NCI-H1930 (cell line): ENCODE measurements at places on chromosomes 6 and 20.
A peak's percentile ranks its signal among the peaks of the same experiment; 100 is the strongest.

GRCh38 chr20:62305149-62305764 is 2.5 kb downstream of the ADRM1 start:
- no peak for DNase-seq

- no peak for DNase-seq
Measured at GRCh38 chr20:53949319-53949839, 121.0 kb downstream of the BCAS1 start.

DNA sequence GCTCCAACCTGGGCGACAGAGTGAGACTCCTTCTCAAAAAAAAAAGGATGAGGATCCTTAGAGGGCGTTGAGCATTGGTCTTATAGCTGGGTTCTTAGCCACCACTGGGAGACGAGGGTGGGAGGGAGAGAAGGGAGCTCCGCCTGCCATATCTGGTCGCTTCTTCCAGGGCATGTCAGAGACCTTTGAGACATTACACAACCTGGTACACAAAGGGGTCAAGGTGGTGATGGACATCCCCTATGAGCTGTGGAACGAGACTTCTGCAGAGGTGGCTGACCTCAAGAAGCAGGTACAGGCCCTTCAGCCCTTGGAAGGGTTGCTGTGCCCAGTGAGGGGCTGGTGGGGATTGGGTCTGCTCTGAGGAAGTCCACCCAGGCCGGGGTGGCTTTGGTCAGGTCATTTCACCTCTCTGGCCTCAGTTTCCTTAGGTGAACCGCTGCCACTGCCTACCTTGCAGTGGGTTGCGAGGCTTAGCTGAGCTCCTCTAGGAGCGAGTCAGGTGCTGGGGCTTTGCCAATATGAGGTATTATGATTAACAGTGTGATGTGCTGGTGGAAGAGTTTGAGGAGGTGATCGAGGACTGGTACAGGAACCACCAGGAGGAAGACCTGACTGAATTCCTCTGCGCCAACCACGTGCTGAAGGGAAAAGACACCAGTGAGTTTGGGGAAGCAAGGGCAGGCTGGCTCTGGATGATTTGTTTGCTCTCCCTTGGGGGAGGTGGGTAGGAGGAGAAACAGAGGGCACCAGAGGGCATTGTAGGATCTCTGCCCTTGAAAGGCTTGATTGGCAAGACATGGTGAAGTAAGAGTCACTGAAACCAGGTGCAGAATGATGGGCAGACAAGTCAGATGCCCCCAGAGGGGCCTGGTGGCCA is 8.5 kb downstream of the CNPY3 start:
- DNase-seq: no peak

DNA sequence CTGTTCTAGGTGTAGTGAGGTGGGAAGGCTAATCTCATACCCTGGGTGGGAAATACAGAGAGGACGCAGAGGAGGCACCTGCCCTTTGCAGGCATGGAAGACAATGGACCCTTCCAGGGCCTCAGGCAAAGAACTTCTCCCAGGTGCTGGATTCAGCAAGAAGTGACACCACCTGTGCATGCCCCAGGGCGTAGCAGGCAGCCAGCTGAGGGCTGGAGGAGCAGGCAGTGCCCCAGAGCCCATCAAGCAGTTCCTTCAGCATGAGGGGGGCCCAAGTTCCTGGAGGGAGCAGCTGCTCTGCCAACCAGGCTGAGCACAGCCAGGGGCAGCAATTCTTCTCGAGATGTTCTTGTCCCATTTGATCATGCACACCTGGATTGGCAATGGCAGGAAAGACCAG is 170.3 kb upstream of the PDE10A start:
- no peak for DNase-seq

DNA sequence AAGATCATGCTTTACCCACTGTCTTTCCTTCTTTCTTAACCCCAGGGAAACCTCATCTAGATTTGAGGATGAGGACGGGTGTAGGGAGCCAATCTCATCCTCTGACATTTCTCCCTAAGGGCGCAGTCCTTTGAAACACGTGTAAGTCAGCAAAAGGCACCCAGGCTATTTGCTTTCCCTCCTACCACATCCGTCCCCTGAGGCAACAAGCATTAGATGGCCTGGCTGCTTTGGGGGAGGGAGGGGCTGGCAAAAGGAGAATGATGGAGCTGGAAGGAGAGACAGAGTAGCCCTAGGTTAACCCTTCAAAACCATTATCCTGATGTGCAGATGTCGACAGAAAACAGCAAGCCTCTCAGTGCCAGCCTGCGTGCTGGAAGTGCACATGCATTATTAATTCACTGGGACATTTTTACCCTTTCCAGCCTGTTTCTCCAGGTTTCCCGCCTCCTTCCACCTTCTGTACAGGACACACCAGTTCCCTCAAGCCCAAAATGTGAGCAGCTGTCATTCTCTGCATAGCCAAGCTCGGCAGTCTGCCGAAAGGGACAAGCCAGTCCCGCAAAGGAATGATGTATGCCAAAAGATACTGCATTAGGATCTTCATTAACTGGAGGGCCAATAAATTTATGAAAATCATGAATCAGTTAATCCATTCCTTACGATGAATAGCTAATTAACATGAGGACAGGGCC is 547.2 kb downstream of the CD83 start:
- DNase-seq: no peak

DNA sequence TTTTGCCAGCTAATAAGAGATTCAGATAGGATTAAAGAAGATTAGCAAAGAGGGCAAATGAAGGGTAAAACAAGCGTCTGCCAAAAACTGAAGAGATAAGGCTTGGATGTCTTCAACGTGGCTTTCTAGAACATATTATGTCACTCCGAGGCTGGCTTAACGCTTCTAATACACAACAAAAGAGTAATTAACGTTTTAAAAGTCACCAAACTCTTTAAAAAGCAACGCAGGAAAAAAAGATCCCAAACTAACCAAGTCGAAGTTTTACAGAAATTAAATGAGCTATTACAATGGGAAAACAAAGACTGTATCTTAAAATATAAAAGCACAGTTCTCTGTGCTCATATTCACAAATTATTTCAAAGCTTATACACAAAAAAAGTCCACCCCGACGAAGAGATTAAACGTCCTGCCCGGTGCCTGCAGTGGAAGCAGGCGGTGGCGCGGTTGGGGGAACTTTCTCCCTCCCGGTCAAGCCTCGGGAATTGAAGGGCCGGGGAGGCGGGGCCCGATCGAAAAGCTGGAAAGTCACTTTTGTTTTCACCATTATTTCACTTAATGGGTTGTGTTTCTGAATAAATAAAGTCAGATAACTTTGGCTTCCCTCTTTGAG is 1.2 kb downstream of the MAK start:
- DNase-seq: no peak

DNA sequence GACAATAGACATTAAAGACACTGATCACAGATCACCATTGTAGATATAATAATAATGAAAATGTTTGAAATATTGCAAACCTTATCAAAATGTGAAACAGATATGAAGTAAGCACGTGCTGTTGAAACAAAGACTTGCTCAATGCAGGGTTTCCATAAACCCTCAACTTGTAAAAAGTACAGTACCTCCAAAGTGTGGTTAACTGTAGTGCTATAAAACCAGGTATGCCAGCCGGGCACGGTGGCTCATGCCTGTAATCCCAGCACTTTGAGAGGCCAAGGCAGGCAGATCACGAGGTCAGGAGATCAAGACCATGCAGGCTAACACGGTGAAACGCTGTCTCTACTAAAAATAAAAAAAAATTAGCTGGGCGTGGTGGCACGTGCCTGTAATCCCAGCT is 96.6 kb downstream of the ZFAND3 start:
- DNase-seq: no peak

DNA sequence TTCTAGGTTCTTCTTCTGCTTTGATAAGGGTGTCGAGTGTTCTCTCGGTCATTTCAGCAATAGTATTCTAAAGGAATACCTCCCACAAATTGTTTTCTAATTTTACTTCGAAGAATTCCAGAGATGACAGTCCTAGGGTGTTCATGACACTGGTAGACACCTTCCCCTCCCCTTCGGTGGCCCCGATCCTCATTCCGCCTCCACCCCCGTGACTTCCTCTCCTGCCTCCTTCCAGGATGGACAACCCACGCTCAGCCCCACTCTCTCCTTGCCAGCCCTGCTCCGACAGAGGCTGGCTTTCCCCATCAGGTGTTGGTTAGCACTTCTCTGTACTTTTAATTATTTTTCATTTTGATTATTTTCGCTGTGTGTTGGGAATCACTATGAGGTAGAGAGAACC is 254.8 kb upstream of the QKI start:
- no peak for DNase-seq

DNA sequence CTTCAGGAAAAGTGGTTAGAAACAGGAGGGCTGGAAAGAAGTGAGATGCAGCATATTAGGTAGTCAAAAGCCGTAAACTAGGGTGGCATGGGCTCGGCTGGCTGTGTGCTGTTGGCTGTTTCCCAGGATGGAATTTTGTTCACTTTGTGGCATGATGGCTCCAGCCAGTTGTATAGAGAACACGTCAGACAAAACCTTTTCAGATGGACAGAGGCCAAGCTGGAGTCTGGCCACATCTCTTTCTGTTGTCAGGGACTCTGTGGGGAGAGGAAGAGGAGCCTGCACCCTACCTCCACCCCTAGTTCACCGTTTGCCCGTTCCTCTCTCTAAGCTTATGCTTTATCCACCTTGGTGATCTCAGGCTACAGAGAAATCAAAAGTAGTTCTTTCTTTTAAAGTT is 22.0 kb downstream of the C6orf89 start:
- no peak for DNase-seq

DNA sequence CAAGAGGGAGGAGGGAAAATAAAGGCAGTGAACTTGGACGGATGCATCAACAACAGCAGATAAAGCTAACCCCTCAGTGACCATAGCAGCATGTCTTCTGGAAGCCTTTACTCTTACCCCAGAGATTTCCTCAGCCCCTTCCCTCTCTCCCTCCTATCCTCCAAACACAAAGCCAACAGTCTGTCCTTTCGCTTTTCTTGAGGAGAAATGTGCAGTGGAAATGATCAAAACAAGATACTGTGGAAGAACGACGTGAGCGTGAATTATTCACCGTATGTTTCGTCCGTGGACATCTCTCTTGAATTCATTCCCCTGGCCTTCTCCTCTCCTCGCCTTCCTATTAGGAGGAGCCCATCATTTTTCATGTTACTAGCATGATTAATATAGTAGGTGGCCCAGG is 8.5 kb downstream of the NRN1 start:
- DNase-seq: no peak

GRCh38 chr20:64212755-64213154 is 42.8 kb upstream of the PCMTD2 start:
- no peak for DNase-seq

GRCh38 chr20:12252793-12253192 is 335.1 kb downstream of the BTBD3 start:
- no peak for DNase-seq

DNA sequence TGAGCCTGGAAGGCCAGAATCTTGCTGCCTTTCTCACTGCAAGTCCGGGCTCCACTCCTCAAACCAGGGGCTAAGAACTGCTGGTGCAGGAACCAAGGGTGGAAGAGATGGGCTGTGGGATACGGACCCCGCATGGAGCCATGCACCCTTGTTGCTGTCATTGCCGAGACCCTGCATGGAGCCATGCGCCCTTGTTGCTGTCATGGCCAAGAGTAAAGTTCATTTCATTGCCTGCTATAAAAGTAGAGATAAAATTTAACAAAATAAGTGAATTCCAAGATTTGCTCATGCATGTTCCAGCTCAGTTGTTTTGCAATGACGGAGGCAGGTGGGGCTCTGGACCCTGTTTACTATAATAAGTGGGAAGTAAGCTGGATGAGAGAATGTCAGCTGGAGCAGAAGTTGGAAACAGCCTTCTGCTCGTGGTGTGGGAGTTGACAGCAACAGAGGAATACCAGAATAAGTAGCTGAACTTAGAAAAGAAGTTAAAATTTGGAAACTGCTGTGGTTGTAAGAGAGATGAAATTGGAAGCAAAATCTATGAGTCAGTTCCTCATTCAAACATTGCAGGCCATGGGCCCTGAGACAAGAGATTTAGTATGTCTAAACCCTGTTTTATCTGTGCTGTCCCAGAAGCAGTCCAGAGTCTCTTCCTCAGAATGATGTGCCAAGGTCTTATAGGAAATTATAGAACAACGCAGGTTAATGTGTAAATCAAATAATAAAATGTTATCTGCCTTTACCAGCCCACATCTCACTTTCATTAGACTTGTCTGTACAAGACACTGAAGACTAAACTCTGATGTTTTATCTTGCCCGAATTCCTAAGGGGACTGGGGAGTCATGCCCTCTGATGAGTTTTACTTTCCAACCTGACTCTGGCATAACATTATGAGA is 15.8 kb upstream of the THBS2 start:
- DNase-seq: no peak

DNA sequence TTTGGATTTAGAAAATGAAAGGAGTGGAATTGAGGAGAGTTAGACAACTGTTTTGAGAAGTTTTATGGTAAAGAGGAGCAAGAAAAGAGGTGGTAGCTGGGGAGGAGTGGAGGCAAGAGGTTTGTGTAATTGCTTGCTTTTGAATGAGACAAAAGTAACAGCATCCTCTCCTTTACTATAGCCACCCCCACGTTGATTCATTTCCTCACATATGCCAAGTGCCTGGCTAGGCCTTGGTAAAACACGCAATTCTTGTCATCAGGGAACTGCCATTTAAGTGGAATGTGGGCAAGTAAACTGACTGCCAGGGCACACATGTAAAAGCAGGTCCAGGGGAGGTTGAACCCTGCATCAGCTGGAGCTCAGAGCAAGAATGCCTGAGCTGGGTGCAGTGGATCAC is 4.1 kb downstream of the MTRES1 start:
- no peak for DNase-seq

DNA sequence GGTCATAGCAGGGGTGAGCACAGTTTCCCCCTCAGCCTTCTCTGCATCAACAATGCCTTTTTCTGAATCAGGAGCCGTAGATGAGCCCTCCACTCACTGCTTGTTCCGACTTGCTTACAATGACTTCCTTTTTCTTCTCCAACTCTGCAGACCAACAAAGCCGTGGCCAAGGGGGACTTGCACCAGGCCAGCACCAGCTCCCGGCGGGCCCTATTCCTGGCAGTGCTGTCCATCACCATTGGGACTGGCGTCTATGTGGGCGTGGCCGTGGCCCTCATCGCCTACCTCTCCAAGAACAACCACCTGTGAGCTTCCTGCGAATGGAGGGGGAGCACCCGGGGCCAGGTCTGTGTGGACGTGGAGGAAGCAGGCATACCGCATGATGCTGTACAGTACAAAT is 195.8 kb downstream of the SYNDIG1 start:
- no peak for DNase-seq

DNA sequence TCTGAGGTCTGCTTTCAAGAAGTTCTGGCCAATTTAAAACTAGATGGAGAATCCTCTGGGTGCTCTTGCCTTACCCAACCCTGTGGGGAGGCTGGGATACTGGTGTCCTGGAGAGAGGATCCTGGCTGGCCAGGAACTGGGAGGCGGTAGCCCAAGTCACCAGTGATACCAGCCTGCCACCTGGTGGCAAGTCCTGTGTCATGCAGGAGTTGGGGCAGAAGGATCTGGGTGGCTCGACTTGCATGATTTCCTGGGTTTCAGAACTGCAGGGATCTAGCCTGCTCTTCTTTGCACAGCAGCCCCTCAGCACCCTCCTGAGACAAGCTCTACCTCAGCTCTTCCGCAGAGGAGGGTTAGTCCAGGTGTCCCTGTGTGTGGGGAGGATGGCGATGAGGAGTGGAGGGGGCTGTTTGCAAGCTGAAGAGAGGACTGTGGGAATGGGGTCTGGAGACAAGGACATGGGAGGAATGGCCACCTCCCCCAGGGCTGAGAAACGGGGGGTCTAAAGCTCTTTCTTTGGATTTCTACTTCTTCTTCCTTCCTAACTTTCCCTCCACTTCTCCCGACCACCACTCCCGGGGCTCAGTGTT is 4.2 kb downstream of the KCNK17 start:
- peak; percentile 46 for DNase-seq
